Stimulated activated naive CD4-positive, alpha-beta T cell treated with Interleukin-2 at 50 U/mL for 16 hours (primary cell): ENCODE measurements at places on chromosomes 13 and 19.
A peak's percentile ranks its signal among the peaks of the same experiment; 100 is the strongest.

GRCh38 chr13:64725492-64725891 is 2504.6 kb downstream of the PCDH9 start:
- DNase-seq, result no peak

DNA sequence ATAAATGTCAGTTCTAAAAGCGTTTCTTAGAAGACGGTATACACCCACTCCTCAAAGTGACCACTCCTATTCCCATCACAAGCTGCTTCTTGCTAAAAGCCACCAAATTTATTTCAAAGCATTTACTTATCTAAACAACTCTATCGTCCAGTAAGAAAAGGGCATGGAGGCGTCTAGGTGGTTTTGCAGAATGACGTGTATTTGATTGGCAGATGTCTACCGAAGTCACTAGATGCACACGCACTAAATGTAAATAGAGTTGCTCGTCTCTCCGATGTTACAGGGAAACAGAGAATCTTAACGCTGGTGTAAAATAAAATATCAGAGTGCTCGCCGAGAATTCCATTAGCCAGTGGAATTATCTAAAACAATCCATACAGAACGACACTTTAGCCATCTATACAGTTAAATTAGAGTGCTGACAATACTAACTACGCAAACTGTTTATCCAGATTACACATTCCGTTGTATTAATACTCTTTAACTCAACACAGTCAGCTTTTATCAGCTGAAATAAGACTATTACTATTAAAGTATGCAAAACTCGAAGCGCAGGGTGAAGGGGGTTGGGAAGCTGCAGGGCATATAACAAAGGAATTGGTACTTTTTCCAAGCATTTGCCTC is 1.9 kb downstream of the KLF12 start:
- DNase-seq, result peak; percentile 24

GRCh38 chr13:75486146-75487062 is 4.4 kb upstream of the TBC1D4 start:
- no peak for DNase-seq

DNA sequence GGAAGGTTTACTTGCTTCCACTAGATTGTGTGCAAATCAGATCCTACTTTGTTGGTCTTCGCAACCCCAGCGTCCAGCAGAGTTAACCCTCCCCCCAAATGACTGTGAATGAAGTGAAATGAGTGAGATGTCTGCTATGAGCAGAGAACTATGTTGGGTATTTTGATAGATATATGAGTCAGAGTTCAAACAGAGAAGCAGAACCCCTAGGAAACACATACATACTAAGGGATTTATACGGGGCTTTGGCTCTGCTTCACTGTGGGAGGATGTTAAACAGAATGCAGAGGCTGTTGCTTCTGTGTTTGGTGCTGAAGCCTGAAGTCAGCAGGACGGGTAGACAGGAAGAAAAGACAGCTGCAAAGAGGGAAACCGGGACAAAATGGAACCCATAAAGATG is 197.0 kb downstream of the MZT1 start:
- no peak for DNase-seq

DNA sequence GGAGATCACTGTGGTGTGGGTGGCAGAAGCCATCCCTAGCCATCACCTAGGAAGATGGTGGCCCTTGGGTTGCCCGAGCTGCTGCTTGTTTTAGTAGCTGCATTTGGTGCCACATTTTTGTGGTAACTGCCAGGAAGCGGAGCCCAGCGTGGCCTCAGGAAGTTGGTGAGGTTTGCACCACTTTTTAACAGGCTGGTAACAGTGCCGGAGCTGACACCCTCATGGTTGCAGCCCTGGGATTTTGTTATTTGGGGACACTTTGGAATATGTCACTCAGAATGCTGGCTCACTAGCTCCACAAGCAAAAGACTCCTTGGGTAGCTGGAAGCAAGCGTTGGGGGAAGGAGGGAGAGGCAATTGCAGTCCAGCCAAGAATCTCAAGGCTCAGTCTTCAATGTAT is 22.1 kb downstream of the ACTN4 start:
- peak; percentile 8 for DNase-seq

DNA sequence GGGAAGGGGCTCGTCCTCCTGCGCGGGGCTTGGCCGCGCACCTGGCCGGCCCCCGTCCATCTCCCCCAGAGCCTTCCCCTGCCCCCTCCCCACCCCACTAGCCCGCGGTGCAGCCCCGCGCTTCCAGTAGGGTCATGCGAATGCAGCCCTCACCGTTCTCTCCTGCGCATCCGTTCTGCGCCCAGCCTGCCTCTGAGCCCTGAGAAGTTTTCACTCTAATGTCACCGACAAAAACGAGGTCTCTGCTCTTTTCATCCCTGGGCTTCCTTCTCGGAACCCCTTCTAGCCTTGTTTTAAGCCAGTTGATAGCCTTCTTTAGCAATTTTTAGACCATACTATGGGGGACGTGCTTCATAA is 97.4 kb downstream of the ATP8A2 start:
- DNase-seq, result no peak

DNA sequence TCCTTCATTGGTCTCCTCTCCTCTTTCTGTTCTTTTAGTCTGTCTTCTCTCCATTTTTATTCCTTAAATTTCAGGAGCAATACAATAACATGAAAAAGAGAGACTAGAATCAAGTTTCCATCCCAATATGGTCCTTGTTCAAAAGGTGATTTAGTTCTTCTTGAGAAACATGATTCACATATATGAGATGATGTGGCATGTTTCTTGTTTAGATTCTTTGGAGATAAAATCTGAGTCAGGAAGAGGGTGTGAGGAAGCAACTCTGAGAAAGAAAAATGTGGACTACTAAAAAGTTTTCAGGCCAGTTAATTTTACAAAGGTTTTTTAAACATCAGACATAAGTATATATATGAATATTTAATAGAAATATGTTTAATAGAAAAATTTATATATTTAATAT is 231.4 kb downstream of the OXGR1 start:
- no peak for DNase-seq

- DNase-seq, result peak; percentile 80
These were observed at the start of gene ZNF507 for GRCh38 chr19:32345261-32346207. Gene ZNF507, plus strand, starts transcription at chr19:32345610. Its CDS starts 7,221 bp downstream, at chr19:32352831.

- no peak for DNase-seq
These were observed 158.4 kb upstream of the FNDC3A start for GRCh38 chr13:48817166-48817802.
